Stimulated activated CD8-positive, alpha-beta memory T cell treated with anti-CD3 and anti-CD28 coated beads, Interleukin-4, amount 100 ng/mL, for 24 hours (primary cell): ENCODE measurements at places on chromosomes 12 and 14.

DNA sequence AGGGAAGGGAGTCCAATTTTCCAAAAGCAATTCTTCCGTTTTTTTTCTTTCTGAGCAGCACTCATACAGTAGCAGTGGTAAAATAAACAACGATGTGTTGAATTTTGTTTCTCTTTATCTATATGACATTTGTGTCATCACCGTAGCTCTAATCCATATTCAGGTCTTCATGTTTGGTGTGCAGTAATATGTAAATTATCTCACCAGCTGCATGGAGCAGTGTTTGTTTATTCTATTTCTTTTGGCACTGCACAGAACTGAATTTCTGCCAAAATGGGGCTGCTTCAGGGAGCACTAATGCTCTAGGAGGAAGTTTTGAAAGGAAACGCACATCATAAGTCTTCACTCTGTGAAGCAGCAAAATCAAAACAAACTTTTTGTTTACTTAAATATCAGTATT, 130.0 kb upstream of the NPAS3 start:
- no peak for DNase-seq

DNA sequence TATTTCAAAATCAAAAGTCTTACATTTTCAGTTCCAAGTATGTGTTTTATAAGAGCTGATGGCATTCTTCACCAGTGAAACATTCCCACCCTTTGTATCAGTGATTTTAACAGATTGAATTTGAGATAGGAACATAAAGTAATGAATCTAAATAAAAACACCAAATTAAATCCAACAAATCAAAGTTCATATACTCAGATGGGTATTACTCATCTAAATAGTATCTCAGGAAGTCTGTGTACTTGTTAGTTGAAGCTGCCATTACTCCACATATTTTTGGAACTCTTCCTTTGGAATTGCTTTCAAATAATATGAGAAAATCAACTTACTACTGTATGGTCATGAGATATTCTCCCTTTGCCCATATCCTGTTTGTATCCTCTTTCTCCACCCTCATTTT, 89.1 kb downstream of the MIA2 start:
- DNase-seq = no peak

GRCh38 chr12:56385873-56386272, 23.2 kb upstream of the APOF start:
- DNase-seq = no peak

DNA sequence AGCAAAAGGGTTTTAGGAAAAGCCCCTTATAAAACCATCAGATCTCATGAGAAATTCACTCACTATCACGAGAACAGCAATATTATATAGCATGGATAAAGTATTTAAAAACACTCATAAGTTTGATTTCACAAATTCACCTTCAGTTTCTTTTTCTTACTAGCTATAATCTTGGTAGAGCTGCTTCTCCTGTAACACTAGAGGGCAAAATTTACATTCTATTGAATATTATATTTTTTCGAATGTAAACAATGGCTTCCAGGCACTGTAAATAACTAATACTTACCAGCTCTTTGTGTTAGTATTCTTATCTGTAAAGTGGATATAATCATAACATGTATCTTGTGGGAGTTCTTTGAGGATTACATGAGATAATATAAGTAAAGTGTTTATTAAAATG, 259.6 kb downstream of the CCER1 start:
- no peak for DNase-seq

GRCh38 chr14:24443053-24443665, 583 bp upstream of the SDR39U1 start:
- DNase-seq = no peak

DNA sequence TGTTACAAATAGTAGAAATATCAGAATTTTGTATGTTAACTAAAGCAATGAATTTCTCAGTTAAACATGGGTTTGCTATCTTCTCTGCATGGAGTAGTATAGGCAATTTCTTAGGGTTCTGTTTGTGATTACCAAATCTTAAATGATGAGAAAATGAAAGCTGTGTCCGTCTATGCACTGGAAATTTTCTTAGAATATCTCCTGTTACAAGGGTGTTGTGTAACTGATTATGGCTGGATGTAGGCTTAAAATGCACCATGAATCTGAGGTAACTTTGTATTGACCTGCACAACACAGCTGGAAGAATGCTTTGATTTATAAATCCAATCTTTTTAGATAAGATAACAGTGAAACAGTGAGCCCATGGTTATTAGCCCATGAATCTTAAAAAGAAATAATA, 17.8 kb downstream of the TRIP11 start:
- DNase-seq = no peak

- DNase-seq = no peak
These were observed 44.4 kb upstream of the STXBP6 start for GRCh38 chr14:25094171-25094907.

DNA sequence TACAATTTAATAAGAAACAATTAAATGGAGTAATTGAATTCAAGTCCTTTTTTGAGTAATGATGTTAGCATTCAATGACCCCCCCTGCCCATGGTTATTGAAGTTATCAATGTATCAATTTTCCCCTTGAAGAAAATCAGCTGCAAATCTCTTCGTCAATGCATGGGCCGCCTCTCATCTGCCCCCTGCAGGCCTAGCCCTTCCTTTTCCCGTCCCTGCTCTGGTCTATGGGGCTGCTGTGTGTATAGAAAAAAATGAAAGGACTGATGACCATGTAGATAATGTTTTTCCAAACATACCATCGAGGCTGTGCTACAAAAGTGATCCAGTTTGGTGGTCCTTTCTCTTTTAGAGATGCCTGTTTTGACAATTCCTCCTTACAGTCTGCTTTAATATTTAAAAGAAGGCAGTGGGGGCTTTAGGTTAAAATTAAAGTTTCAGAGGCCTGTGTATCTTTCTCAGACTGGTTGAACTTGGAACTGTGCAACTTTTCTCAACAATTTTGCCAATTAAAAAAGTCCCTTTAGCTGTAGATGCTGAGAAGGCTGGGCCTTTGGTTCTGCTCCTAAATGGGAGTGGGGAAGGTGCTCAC, 98.4 kb downstream of the APAF1 start:
- no peak for DNase-seq

GRCh38 chr12:99259040-99259934, 388.3 kb upstream of the GARIN6 start:
- no peak for DNase-seq

DNA sequence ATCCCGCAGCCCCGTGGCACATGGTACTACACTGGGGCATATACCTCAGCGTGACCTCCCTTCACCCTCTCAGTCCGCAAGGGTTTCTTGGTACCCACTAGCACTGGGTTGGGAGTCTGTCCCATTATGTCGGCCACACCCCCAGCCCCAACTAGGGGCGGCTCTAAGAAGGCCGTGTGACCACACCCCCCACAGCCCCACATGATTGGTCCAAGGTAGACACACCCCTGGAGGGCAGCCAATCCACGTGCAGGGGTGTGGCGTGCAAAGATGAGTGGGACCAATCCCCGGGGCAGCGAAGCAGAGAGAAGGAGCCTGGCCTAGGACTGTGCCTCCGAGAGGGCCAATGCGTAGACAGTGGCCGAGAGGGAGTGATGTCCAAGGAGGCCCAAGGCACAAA, 34.6 kb upstream of the BEGAIN start:
- no peak for DNase-seq

- DNase-seq = no peak
These were observed 18.7 kb upstream of the TAS2R14 start for GRCh38 chr12:10957741-10958140.

DNA sequence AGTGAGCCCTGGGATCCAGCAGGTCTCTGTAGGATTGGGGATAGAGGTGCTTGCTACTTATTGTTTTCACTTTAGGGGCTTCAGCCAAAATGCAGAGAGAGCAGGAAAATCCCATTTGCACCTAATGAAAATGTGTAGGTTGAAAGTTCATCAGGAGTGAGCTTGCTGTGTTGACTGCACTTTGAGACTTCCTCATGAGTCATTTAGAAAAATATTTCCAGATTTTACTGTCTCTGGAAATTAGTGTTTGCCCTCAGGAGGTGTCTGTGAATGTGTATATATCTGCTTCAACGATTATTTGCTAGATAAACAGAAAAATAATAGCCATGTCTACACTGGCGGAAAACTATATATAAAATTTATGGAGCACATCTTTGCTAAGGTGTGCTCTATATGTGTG, 159.3 kb downstream of the CAND1 start:
- DNase-seq = no peak

GRCh38 chr12:32272465-32272864, 126.9 kb upstream of the FGD4 start:
- no peak for DNase-seq

DNA sequence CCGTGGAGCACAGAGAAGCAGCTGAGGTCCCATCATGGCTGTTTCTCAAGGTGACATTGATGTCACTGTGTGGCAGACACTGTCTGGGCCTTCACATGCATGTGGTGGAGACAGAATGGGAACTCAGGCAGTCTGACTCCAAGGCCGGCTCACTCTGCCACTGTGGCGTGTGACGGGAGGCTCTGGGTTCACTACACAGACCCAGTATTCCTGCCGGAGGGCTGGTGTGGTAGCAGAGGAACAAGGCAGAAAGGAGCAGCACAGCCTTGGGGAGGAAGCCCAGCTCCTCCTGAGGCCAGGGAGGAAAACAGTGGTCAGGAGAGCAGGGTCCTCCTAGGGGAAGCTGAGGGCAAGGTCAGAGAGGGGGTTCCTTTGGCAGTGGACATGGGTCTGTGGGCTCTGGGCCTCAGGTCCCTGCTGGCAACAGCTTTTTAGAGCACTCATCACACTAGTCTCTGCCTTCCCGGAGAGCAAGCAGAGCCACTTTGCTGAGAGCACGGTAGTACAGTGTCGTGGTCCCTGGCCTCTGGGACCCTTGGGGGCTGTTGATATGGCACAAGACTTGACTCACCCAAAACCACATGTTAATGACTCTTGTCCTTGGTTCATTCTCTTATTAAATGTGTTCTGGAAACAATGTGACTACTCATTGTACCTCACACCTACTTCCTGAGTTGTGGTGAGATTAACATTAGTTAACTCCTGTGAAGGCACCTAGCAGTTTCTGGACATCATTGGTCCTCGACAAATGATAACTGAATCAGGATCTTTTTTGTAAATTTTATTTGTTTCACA, 21.3 kb downstream of the DCAF4 start:
- no peak for DNase-seq

- DNase-seq = no peak
These were observed 63.8 kb upstream of the ACTN1 start for GRCh38 chr14:69042787-69043444.

DNA sequence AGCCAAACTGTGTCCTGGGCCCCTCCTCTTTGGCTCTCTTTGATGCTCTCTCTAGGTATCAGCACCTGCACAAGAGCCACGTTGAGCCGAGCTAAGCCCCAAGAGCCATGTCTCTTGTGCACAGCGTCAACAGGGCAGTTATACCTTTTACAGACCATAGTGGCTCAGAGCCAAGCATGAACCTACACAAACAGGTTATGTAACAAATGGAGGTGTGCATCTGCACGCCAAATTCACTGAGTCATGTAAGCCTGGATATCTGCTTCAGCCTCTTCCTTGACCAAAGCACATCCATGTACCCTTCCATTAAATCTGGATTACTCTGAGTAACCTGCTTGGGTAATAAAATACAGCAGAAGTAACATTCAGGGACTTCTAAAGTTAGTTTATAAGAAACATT, 509.7 kb downstream of the NAV3 start:
- no peak for DNase-seq

DNA sequence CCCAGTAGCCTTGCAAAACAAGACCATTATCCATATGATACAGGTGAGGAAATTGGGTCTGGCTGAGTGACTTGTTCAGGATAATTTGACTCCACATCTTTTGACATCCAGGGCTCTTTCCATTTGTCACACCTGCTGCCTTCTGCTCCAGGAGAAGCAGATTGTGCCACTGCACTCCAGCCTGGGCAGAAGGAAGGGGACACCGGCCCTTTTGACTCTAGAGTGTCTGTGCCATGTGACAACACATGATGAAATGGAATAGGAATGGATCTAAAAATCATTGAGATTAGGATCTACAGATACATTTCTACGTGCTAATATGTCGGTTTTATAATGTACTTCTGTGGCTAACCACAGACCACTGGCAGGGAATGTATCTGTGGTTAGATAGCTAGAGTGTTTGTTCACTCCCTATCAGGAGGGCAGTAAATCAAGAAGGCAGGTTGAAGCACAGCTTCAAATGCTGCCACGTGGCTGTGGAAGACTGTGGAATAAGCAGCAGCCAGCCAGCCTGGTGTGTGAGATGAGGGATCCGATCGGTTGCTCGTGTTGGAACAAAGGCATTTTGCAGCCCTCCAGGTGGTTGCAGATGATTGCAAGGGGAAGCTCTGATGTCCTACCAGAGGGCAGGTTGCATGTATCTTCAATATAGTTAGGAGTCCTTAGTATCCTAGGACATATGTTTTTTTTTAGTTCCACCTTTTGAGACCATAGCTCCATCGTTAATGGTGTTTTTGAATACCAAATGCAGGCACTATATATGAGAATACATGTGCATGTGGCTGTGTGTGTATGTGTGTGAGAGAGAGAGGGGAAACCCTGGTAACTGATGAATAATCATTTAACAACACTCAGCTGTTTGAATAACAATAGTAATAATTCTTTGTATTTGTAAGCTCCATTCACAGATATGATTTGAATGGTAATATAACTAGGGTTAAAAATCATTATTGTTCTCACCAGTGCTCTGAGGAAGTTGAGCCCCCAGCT, 28.6 kb downstream of the EML1 start:
- no peak for DNase-seq

GRCh38 chr14:88351966-88352691, 29.1 kb upstream of the KCNK10 start:
- DNase-seq = no peak

- DNase-seq = no peak
These were observed 12.7 kb downstream of the NGDN start for GRCh38 chr14:23481979-23482822.

DNA sequence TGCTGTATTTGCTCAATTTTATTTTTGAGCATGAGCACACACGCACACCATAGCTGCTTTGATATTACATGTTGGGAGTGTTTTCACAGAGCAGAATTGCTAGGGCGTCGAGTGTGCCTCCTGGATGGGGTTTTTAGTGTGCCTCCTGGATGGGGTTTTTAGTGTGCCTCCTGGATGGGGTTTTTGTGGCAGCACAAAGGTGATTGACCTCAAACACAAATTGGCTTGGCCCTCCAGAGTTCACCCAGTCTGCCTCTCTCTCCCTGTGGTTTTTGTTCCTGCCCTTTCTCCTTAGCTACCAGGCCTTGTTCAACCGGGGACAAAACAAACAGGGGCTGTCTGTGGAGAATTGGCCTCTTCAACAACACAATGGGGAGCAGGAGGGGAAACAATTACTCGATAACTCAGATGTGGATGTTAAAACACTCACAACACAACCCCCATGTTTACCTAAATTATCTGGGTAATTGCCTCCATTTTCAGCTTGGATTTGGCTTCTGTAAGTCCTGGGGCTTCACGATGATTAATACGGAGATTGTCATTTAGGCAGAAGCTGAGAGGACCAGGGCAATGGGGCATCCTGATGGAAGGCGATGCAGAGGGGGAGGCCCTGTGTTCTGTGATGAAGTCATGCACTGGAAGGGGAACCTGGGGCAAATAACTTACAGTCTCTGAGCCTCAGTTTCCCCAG, 26.9 kb downstream of the TBX3 start:
- no peak for DNase-seq

- no peak for DNase-seq
These were observed 189.7 kb downstream of the FSCB start for GRCh38 chr14:44317441-44317746.
